Lung (tissue), 17 donors: ENCODE measurements at places on chromosomes 6 and 20. TPM values are rescaled to one million over a fixed set of nuclear protein-coding genes. Genes with fewer than 3 reads are reported as not detected.

GRCh38 chr6:33713786-33714185 is 2.3 kb upstream of the UQCC2 start:
- H3K4me1 ChIP-seq = peaks cover 14% of the 10 kb centered on the region
- no peak for DNase-seq
- H3K4me3 ChIP-seq = no peak overlapping the region
- no peak overlapping the region for H3K27ac ChIP-seq

SYCP2L gene
- total RNA-seq = 5.3 TPM

- no peak for DNase-seq
- H3K27me3 ChIP-seq = no peaks in the 10 kb centered on the region
- no peak overlapping the region for H3K4me3 ChIP-seq
- H3K36me3 ChIP-seq = no peaks in the 10 kb centered on the region
- H3K27ac ChIP-seq = no peak overlapping the region
Observed at GRCh38 chr6:56002336-56002735, 126.9 kb upstream of the BMP5 start.

SMAP1 gene
- total RNA-seq = 31.8 TPM

DNA sequence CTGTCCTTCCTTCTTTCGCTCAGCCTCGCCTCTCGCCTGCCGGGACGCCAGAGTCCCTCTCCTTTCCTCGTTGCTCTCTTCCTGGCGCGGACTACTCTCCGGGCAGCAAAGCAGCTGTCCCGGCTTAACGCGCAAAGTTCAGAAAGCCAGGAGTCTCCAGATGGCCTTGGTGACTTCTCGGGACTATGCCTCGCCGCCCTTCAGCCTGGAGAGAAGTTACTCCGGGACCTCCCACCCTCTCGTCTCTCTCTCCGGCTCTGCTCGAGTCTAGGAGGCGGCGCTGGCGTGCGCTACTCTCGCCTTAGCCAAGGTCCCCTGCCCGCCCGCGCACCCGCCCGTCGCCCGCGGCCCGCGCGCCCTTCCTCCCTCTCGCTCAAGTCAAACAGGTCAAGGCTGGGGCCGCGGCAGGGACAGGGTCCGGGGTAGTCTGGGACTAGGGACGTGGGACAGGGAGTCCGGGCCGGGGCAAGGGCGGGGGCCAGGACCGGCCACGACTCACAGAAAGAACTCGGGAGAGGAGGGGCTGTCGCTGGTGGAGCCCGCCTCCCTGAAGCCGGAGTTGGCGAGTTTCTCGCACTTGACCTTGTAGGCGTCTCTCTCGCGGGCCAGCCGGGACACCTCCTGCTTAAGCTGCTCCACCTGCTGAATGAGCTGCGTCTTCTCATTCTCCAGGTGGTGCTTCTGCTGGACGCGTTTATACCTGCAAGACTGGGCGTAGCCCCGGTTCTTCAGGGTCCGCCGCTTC is 1.5 kb downstream of the MAFB start:
- peaks cover 3% of the 10 kb centered on the region for H3K27me3 ChIP-seq
- peaks cover 2% of the 10 kb centered on the region for H3K36me3 ChIP-seq
- peaks cover 37% of the 10 kb centered on the region for H3K4me1 ChIP-seq
- H3K27ac ChIP-seq = no peak overlapping the region

GRCh38 chr6:36717871-36718540 is 20.4 kb downstream of the RAB44 start:
- H3K4me1 ChIP-seq = no peaks in the 10 kb centered on the region
- no peak for DNase-seq
- H3K36me3 ChIP-seq = no peaks in the 10 kb centered on the region
- H3K27ac ChIP-seq = no peak overlapping the region
- H3K4me3 ChIP-seq = no peak overlapping the region

DNA sequence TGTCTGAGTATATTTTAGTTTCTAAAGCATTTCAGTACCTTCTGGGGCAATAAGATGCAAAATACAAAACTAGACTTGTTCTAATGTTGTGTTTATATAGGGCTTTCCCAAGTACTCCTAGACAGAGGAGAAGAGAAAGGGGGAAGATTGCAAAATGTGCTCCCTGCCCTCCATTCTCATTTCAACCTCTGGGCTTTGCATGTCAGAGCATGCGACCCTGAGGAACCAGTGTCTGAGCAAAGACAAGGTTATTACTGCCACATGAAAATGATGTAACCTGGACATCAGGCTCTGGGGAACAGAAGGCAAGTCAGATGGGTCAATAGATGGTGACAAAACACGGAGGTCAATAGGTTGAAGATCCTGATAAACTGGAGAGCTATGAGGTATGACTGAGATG is 253.5 kb upstream of the TCF21 start:
- H3K4me3 ChIP-seq = no peak overlapping the region
- no peaks in the 10 kb centered on the region for H3K36me3 ChIP-seq

DNA sequence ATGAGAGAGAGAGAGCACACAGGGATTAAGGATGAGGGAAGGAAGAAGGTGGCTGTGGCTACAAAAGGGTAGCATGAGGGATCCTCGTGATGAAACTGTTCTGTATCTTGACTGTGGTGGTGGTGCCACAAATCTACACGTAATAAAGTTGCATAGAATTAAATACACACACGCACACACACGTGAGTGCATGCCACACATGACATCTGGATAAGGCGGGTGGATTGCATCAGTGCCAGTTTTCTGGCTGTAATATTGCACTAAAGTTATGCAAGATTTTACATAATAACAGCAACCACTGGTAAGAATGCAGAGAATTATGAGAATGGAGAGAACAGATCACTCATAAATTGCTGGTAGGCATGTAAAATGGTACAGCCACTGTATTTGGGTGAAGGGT is 16.9 kb upstream of the STK35 start:
- H3K4me1 ChIP-seq = no peaks in the 10 kb centered on the region
- no peak overlapping the region for H3K27ac ChIP-seq
- no peaks in the 10 kb centered on the region for H3K36me3 ChIP-seq
- H3K4me3 ChIP-seq = no peak overlapping the region

DNA sequence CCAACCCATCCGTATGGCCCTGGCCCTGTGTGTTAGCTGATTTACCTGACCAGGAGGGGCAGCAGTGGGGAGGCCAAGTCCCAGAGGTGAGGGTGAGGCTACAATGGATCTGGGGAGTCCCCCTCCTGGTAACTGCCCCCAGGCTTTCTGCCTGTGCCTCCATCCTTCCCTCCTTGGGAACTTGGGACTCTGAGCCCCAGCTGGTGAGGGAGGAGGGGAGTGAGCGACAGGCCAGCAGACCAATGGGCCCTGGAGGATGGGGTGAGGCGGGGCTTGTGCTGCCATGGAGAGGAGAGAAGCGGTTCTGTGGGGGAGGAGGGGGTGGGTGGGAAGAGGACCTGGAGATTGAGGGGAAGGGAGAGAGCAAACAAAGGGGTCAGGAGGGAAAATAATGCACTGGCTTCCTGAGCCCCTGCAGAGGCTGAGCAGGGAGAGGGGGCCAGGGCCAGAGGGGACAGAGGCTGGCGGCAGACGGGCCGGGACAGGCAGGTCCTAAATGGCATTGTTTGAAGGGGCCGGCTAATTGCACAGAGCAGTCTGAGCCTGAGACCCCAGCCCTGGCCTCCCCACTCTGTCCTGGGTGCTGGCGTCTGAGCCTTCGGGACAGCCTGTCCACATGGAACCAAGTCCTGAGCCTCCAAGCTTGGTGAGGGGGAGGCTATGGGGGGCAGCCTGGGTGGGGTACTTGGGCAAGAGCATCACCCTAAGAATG is 17.5 kb downstream of the DNMT3B start:
- no peaks in the 10 kb centered on the region for H3K27me3 ChIP-seq
- no peak overlapping the region for H3K4me3 ChIP-seq
- no peaks in the 10 kb centered on the region for H3K36me3 ChIP-seq

DNA sequence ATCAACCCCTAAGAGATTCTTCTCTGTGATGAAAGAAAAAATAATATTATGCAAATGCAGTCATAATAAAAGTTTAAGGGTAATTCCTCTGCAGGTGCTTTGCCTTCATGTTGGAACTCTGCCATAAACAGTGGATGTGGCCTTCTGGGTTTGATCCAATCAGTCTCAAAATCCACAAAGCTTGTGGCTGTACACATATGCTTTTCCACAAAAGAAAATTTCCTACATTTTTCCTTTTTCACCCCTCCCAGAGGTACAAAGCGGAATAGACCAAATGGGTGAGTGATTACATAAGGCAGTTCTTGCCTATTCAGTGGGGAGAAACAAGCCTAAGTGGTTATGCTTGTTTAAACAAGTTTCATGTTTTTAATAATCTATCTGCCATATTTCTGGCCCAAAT is 16.7 kb downstream of the CALHM5 start:
- no peaks in the 10 kb centered on the region for H3K36me3 ChIP-seq
- H3K27ac ChIP-seq = no peak overlapping the region
- peak; percentile 34 for DNase-seq
- H3K4me1 ChIP-seq = peaks cover 19% of the 10 kb centered on the region

MOG gene
- not detected for total RNA-seq

WFDC2 gene
- total RNA-seq = 499 TPM

DNA sequence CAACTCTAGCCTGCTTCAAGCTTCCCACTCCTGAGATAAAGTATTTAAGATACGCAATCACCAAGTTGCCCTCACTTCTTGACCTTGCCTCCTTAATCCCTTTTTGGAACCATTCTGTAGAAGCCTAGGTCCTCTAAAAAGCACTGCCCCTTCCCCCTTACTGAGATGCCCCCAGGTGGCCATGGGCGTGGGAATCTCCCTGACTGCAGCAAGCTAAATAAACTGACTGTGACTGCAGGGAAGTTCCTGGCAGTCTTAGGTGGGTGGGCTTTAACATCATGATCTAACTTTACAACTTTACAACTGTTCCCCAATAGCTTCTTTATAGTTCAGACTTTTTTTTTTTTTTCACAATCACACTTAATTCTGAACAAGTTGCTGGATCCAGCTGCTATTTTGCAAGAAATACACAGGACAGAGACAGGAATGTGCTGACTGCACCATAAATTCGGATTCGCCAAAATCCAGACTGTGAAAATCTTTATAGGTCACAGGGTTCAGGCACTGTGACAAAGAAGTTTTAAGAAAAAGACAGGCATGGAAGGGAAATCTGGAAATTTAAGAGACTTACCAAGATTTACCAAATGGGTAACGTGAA is 344.2 kb upstream of the SULF2 start:
- H3K27me3 ChIP-seq = no peaks in the 10 kb centered on the region
- H3K4me3 ChIP-seq = no peak overlapping the region
- no peak overlapping the region for H3K27ac ChIP-seq
- H3K4me1 ChIP-seq = peaks cover 11% of the 10 kb centered on the region

DNA sequence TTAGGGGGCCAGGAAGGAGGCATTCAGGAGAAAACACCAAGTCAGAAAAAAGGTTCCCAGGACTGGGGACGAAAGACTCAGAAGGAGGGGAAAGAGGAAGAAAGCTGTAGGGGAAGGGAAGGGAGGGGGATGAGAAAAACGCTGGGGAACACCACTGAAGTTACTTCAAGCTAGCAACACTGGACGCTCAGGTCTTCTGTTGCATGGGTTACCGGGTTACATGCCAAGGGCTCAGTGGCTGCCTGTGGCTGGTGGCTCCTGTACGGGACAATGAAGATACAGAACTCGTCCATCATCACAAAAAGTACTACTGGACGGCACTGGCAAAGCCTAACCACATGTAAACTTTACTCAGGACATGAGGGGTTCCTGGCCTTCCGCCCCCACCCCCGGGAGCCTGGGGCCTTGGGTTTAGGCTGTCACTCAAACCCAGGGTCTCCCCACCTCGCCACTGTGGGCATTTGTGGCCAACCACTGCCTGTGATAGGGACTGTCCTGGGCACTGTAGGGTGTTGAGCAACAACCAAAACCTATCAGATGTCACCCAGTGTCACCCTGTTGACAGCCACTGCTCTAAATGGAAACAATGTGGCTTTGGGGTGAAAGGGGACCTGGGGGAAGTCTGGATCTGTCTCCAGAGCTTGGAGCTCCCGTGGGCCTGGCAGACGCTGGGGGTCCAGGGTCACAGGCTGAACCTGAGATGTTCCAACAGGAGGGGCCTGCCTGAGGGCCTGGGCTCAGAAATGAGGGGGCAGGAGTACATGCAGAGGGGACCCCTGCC is 40.3 kb upstream of the CD93 start:
- H3K27ac ChIP-seq = no peak overlapping the region
- no peaks in the 10 kb centered on the region for H3K27me3 ChIP-seq
- H3K4me1 ChIP-seq = peaks cover 20% of the 10 kb centered on the region
- no peak overlapping the region for H3K4me3 ChIP-seq
- H3K36me3 ChIP-seq = no peaks in the 10 kb centered on the region

DNA sequence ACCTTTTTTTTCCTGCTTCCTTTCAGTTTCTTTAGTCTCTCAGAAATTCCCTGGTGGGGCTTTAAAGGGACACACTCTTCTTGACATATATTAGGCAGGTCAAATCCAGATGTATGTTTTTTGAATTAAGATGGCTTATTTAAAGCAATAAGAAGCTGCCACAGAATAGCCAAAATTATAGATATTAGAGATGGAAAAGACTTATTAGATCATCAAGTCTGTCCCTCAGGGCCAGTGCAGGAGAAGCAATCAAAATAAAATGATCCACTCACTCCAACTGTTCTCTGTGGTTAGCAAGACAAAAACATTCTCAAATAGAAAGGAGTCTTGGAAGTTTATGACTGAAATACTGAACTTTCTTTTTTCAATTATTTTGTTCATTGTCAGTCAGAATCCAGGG is 462.8 kb downstream of the CDC5L start:
- DNase-seq = no peak
- no peaks in the 10 kb centered on the region for H3K36me3 ChIP-seq
- no peak overlapping the region for H3K27ac ChIP-seq

DNA sequence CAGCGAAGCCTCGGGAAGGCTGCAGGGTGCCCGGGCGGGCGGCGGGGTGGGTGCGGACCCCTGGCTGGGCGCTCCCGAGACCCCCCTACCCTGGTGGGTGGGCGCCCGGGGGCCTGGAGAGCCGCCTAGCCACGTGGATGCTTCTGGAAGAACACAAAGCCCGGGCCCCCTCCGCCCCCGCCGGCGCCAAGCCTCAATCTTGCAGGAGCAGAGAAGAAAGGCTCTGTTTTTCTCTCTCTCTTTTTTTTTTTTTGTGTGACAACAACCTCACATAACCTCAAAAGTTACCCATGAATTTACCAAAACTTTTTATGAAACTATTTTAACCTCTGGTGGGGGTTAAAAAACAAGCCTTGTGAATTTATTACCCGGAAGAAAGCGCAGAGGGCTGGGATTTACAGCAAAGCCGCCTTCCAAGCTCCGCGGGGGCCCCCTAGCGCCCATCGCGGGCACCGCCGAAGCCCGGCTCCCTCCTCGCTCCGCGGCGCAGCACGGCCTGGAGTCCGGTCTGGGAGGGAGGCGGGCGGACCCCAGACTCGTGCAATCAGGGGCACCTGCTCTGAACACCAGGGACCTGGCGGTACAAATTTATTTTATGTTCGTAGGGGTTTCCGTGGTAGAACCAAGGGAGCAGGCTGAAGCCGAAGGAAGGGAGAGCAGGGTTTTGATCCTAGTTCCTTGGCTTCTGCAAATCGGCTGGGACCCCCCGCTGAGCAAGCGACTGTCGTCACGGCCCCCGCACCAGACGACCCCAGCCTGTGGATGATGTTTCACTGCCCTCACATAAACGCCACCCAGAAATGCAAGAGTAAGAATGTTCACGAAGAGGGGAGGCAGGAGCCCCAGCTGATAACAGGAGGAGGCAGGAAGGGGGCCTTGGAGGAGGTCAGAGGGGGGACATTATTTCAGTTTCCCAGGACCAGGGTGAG is 58.9 kb downstream of the ZNF831 start:
- peaks cover 20% of the 10 kb centered on the region for H3K27me3 ChIP-seq
- DNase-seq = peak; percentile 81
- no peak overlapping the region for H3K27ac ChIP-seq
- no peaks in the 10 kb centered on the region for H3K36me3 ChIP-seq

EYA4 gene
- total RNA-seq = 7.4 TPM

GRCh38 chr6:145204301-145204700 is 531.0 kb downstream of the EPM2A start:
- no peak overlapping the region for H3K4me3 ChIP-seq
- no peak overlapping the region for H3K27ac ChIP-seq
- no peaks in the 10 kb centered on the region for H3K4me1 ChIP-seq
- DNase-seq = no peak

- no peak overlapping the region for H3K4me3 ChIP-seq
- no peaks in the 10 kb centered on the region for H3K4me1 ChIP-seq
- DNase-seq = no peak
- H3K27me3 ChIP-seq = no peaks in the 10 kb centered on the region
Observed at GRCh38 chr6:100035873-100036653, 42.0 kb upstream of the MCHR2 start.
